ENCODE measurements at places on chromosomes 5 and 9.
A peak's percentile ranks its signal among the peaks of the same experiment; 100 is the strongest.

GRCh38 chr5:60521376-60522291 lies 178.3 kb downstream of the DEPDC1B start:
- peak; percentile 37 for ATAC-seq

- no peak for ATAC-seq
These were observed 851.7 kb upstream of the DMAC1 start for GRCh38 chr9:8651070-8651845.

DNA sequence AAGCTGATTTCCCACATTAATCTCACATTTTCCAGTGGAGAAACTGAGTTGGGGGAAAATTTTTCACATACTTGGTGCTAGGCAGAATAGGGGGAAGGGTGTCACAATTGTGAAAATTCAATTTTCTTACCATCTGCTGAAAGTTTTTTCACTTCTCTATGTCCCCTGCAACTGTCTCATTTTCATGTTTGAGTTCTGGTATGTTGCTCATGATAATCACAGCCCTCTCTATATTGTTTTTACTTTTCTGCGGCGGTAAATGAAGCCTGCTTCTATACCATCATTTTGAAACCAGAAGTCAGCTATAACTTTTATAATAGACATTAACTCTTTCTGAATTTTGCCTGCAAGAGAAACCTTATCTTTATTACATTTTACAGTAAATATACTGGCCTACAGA lies 1664.5 kb downstream of the EFNA5 start:
- no peak for ATAC-seq

- peak; percentile 25 for ATAC-seq
These were observed 41.6 kb upstream of the ZBTB43 start for GRCh38 chr9:126763130-126763764.

GRCh38 chr5:154097031-154097430 lies 58.3 kb downstream of the MFAP3 start:
- no peak for ATAC-seq

DNA sequence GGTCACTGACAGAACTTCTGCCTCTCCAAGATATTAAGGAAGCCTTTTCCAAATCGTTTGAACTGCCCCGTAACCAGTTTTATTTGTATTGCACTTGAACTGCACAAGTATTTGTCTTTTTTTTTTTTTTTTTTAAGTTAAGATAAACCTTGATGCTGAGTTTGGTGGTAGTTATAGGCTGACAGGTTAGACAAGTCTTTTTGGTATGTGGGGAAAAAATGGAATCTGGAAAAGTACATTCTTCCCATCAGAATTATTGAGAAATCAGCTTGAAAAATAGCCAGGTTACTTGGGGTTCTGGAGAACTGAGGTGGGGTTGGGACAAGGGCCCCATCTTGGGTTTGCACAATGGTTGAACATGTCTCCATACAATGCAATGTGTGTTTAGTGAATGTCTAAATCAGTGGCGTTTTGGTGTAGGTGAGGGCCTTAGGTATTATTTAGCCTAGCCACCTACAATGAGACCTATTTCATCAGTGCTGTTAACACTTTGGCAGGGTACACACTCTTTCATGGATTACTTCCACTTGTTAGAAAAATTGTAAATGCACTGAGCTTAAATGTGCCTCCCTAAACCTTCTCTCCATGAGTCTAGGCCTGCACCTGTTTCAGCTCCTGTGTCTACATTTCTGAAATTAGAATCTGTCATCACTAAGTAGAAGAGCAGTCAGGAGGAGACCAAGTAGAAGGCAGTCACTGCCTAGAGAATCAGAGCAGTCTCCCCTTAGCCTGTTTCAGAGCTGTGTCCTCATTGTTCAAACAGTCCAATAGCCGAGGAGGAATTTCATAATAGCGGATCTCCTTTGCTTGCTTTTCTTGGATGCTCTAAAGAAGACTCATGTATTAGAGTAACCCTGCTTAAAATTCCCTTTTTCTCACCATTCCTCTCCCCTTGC lies 140.0 kb upstream of the HMHB1 start:
- ATAC-seq = no peak

DNA sequence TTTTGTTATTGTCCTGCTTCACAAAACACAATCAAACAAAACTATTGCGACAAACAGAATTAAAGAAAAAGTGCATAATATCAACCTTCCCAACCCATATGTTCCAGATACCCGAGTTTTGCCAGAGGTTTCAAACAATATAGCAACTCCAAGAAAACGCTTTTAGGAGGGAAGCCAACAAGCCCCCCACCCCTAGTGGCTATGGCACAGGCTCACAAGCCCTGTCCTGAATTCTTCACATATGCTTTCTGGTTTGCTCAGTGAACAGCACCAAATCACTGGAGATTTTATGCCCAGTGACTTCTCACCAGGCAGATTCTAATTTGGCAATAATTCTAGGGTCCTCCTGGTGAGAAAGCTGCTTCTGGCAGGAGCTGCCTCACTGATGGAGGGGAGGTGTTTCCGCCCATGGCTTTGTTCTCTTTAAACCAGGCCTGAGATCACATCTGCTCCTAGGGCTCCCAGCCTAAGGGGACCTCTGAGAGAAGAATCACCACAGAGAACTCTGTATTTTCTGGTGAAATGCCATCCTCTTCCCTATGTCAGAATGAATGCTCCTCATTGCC lies 1982.4 kb downstream of the EFNA5 start:
- ATAC-seq = no peak

GRCh38 chr5:119367502-119368237 lies 11.9 kb downstream of the TNFAIP8 start:
- ATAC-seq = peak; percentile 66

- no peak for ATAC-seq
These were observed 20.8 kb upstream of the CTNNAL1 start for GRCh38 chr9:109033941-109034700.

DNA sequence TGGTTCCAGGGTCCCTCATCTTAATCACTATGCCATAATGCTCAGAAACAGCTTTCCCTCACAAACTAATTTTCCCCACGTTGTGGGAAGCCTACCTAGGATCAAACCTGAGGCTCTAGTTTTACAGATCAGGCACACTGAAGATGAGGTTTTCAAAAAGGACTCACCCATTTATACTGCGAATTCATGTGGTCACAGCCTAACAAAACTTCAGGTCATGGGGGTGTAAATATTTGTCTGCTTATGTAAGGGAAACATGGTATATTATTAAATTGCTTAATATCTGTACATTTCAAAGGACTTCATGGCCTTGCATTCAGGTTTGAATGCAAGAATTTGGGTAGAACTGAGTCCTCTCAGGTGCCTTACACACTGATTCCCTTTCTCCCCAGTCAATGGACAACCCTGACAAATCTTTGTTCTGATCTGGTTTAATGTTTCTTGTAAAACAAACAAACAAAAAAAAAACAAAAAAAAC lies 12.1 kb downstream of the ZFAND5 start:
- ATAC-seq = peak; percentile 18

DNA sequence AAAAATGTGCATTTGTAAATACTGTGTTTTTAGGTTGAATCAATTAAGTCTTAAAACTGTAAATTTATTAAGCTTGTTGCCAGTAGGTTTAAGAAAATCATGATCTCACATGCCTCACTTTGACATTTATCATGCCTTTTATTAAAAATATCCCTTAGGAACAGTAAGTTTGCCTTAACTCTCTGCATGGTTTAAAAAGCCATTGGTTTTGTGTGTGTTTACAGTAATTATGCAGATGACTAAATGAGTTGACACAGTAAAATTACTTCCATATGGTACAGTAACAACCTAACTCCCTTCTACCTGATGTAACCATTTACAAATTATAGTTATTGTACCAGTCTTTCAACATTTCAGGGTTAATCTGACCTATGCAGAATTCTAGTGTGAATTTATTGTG lies 6.5 kb downstream of the RPS6 start:
- ATAC-seq = no peak

DNA sequence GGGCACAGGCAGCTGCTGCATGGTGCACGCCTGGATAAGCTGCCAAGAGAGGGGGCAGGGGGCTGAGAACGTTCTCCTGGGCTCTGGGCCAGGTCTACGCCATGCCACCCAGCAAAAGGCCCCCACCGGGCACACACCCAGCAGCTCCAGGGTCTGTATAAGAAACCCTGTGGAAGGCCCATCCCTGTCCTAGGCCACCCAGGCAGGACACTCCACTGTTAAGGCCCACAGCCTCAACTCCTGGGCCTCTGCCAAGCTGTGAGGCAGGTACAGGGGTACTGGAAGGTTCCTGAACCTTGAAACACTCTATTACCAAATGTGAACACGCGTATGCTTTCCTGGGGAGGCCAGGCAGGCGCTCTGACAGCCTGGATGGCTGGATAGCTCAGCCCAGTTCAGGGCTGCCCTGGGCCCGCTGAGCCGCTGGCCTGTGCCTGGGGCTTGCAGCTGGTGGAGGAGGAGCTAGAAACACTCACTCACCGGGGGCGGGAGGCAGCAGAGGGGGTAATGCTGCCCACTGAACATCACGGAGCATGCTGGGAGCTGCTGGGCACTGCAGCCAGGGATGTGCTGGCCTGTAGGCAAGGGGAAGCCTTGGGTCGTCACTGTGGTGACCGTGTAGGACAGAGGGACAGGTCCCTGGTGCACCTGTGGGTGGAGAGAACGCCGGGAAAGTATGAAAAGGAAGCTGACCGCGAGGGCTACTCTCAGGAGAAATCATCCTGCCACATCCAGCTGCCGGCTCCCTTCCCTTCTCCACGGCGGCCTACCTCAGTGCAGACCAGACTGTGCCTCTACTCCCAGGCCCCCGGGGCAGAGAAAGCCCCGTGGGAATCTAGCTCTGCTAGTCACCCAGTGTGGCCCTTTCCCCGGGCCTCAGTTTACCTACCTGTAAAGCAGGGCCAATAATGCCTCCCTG lies 6.0 kb downstream of the RNF44 start:
- peak; percentile 46 for ATAC-seq

GRCh38 chr9:86376016-86376415 lies 21.8 kb upstream of the TUT7 start:
- ATAC-seq = no peak

- no peak for ATAC-seq
These were observed 142.0 kb downstream of the CMYA5 start for GRCh38 chr5:79831381-79832309.

DNA sequence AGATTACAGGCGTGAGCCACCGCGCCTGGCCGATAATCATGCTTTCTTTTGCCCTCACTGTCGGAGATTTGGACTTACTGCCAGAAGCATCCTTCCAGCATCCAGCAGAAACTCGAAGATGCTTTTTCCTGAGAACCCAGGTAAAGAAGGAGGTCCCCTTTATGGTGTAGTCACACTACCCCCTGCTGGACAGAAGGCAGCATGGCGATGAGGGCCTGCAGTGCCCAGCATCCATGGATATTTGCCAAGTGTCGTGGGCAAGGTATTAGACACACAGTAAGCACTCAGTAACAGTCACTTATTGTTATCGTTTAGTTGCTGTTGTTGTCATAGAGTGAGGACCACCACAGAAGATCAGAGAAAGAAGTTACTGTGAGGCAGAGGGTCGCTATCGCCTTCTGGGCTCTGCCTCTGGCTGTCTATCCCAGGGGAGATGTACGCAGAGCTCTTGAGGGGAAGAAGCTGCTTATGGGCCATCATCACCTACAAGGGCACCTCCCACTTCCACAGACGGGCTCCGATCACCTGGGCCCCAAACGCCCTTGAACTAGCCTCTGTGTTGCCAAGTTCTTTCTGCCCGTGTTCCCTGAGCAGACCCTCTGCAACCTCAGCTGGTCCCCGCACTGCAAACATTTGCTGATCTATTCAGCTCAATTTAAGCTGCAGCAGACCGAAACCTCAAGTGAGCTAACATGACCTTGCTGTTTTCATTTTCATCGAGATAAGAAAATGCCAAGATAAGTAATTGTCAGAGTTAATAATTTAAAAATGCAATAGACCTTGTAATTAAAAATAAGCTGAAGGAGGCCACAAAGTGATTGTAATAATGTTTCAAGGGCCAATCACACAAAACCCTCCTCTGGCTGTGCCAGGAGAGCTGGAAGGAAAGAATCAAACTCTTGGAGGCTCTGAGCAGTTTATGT lies 23.9 kb downstream of the C5orf15 start:
- ATAC-seq = peak; percentile 86

GRCh38 chr5:16313761-16314160 lies 134.2 kb upstream of the MARCHF11 start:
- ATAC-seq = no peak

DNA sequence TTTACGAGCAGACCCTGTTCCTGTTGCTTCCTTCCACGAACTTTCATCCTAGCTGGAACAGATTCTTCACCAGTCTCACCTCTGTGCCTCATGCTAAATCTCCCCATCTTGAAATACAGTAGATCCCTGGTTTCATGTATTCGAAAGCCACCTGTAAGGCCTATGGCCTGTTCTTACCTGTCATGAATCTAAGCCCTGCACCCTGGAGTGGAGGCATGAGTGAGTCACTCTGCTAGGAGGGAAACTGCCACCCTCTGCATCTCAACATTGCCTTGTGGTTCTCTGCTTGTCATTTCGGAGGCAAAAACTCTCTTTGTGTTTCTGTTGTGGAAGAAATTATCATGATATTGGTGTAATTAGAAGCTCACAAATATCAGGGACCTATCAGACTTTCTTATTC lies 320.0 kb downstream of the ENC1 start:
- ATAC-seq = no peak

- ATAC-seq = no peak
These were observed 202.7 kb upstream of the NR3C1 start for GRCh38 chr5:143606043-143606752.

GRCh38 chr5:135399794-135400542 lies 937 bp upstream of the MACROH2A1 start:
- no peak for ATAC-seq

GRCh38 chr5:56962286-56962685 lies 10.4 kb upstream of the MIER3 start:
- no peak for ATAC-seq

GRCh38 chr9:133406480-133407307 lies 11.1 kb downstream of the REXO4 start:
- ATAC-seq = peak; percentile 95

- peak; percentile 34 for ATAC-seq
These were observed 4.6 kb upstream of the ISL1 start for GRCh38 chr5:51378448-51379330.

DNA sequence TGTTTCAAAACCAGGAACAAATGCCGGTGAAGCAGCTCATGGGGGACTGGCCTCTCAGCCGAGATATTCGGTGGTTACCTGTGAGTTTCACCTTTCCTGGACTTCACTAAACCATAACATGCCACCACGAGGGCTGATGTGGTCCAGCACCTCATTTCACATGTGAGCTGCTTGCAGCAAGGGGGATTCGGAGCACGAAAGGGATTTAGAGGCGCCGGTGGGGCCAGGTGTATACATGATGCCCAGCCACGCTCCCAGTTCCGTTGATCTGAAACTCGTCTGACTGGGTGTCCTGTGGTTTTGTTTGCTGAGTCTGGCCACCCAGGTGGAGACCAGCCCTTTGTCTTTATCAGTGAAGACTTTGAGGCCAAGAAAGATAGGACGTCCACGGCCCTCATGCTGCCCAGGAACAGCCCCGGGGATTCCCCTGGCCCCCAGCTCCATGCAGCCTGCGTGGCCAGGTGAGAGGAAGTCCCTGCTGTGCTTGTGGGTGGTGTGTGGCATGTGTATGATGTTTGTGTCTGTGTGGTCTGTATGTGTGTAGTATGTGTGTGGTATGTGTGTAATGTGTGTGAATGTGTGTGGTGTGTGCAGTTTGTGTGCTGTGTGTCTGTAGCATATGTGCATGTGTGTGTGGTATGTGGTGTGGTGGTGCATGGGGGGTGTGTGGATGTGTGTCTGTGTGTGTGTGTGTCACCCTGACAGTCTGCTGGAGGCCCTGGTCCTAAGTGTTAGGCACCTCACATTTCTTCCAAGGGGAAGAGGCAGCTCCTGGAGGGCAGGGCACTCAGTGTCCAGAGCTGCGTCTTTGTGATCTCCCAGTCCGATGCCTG lies 23.4 kb downstream of the PHF2 start:
- ATAC-seq = no peak
